ENCODE measurements at places on chromosomes 5 and 9.

GRCh38 chr9:109538346-109538745 lies 40.2 kb upstream of the PTPN3 start:
- no peak for DNase-seq

DNA sequence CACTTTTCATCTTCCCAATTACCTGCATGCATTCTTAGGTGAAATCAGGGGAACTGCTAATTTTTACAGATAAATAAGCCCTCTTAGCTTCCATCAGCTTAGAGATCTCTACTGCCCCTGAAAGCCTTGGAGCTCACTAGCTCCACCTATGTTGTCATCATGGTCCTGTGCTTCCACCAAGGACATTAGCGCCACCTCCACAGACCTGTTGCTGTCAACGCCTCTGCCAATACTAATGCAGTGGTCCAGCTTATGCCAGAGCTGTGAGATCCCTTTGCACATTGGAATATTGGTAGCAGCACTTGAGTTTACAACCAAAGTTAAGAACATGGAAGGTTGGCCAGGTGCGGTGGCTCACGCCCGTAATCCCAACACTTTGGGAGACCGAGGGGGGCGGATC lies 7.7 kb upstream of the SHISAL2B start:
- DNase-seq = no peak

DNA sequence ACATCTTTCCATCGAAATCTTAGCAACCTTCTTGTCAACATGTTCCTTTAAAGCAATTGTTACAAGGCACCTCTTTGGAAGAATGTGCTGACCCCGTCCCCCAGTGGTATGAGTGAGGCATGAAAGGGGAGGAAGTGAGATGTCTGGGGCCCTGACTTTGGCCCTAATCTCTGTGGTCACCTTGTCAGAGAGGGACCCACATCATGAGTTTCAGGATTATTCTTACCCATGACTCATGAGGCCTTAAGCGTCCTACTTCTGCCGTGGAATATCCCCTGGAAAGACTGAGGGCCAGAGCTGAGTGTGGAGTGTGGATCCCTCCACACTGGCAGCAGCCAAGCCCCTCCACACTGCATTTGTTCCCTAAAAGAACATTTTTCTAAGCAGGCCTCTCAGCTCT lies 81.2 kb downstream of the FSTL4 start:
- DNase-seq = no peak

DNA sequence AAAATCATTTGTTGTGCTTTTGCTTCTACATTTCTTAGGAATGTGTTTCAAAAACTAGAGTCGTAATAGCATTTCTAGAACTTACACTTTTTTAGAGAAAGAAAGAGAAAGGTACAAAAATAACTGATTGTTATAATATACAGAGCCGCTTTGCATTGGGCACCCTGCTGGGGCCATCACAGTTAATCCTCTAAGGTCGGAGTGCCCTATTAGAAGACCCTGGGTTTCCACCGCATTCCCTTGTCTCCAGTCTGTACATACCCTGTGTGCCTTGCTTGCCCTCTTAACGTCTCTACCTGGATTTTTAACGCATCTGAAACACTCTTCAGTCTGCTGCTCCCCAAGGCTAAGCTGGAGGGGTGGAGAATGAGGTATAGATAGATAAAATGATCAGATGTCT lies 1.3 kb downstream of the MARVELD2 start:
- DNase-seq = peak; percentile 0

GRCh38 chr5:104708027-104708426 lies 1145.4 kb upstream of the NUDT12 start:
- DNase-seq = no peak

GRCh38 chr5:78647838-78648358 lies 674 bp downstream of the LHFPL2 start:
- peak; percentile 55 for DNase-seq

GRCh38 chr9:88926781-88927505 lies 64.3 kb upstream of the S1PR3 start:
- no peak for DNase-seq

DNA sequence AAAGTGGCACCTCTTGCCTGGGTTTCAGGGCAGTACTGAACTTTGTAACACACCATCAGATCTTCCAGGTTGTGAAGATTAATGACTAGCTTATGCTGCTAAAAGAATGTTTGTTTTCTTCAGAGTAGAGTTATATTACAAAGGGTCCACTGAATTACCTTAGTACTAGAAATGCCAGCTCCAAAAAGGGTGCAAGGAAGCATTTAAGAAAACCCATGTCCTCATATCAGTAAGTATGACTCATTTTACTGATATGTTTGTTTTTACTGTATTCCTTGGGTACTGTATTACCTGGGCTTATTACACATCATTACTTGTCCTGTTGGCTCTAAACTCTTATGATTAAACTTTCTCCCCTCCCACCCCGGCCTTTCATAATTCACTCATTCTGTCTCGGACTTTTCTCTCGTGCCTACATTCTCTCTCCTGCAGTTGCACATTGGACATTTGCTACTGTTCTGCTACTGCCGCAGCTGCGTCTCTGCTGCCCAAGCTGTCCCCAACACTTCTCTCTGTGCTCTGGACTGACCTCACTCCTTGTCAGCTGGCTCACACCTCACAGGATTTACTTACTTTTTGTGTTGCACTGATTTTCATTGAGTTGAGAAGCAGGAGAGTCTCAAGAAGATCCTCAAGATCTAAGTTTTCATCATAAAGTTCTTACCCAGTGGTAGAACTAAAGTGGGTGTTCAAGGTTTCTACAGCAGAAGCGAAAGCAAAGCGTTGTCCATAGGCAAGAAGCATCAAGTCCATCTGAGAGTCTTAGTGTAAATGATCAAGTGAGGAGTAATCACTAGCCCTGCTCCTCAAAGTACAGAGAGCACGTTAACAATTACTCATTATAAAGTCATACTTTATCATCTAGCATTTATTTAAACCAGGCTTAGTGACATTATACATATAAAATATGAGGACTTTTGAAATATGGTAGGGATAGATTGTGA lies 53.2 kb upstream of the C9orf72 start:
- DNase-seq = no peak

DNA sequence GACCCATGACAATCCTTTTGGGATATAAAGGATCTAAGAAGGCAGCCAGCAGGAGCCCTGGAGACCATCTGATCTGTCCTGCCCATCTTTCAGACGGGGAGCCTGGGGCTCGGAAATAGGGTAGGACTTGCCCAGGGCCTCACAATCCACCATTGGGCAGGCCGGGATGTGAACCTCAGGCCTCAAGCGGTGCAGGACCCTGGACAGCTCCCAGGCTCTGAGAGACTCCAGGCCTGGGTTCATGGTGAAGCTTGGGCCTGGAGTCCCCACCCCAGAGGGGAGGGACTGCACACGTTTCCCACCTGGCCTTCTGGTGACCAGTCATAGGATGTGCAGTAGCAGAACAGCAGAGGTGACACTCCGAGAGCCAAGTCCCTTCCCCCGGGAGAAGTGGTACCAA lies 36.6 kb upstream of the RAPGEF1 start:
- no peak for DNase-seq

DNA sequence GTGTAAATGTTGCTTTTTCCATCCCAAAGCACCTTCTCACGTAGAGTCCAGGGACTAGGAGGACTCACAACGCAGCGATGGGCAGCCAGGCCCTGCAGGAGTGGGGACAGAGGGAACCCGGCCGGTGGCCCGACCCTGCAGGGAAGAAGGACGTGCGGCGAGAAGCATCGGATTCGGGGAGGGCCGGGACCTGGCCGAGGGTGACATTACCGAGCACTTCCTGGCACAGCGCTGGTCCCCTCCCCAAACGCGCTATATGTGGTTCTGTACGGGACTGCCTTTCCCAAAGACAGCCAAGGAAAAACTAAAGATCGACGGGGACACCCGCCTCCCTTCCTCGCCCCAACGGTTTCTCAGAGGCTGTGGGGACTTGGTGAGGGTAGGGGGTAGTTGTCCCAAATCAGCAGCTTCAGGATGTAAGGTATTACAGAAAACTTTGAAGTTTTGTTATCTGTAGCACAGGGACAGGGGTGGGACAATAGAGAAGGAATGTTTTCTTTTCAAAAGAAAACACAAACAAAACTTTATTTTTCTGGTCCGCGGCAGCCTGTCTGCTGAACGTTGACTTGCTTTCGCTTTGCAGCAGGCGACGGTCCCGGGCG lies 887 bp upstream of the MAP3K1 start:
- DNase-seq = peak; percentile 33

DNA sequence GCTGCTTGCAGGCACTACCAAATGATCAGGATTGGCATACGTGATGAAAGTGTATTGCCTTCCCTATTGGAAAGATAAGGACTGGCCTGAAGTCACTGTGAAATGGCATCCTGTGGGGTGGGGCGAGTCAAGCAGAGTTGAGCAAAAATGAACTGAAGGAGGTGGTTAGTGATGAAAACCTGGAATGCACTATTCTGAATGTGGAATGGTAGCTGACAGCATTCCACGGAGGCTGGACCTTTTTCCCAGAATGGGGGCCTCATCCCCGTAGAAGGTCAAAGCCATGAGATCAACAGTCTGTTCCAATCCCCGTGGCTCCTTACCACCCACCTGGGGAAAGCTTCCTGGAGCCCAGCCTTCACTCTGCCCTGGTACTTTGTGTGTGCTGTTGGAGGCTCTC lies 37.7 kb downstream of the ASS1 start:
- no peak for DNase-seq
